Stimulated activated CD4-positive, alpha-beta T cell treated with anti-CD3 and anti-CD28 coated beads, Interleukin-1b, Interleukin-23, amount 100 ng/mL, for 1 hour (primary cell): ENCODE measurements at places on chromosomes 2 and 18.

DNA sequence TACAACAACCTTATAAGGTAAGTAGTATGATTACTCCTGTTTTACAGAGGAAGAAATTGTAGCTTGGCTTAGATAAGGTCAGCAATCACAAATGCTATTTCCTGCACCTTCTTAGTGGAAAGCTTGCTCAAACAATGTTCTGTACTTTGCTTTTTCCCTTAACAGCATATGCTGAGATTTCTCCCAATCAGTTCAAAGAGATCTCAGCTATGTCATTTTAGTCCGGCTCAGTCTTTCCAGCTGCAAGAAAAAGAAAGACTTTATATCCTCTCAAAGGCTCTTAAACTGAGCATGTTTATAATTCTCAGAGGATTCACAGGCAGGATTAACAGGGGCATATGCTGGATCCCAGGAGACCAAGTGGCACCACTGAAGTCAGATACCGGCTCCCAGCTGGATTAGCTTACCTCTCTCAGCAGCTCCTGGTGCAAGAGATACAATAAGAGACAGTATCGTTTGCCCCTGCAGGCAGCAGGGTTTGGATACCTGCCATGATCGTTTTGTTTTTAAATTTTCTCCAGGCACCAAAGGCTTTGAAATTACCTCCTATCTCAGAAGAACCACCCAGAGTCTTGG, 29.5 kb downstream of the KIAA2012 start:
- DNase-seq: no peak

GRCh38 chr18:45341454-45341853, 273.8 kb upstream of the SLC14A2 start:
- DNase-seq: no peak

DNA sequence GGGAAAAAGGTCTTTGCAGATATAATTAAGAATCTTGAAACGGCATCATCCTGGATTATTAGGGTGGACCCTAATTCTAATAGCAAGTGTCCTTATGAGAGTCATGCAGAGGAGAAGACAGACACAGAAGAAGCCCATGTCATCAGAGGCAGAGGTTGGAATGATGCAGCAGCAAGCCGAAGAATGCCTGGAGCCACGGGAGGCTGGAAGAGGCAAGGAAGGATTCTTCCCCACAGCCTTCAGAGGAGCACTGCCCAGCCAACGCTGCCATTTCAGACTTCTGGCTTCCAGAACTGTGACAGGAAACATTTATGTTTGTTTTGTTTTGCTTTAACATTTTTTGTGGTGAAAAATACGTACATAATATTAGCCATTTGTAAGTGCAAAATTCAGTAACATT, 72.3 kb downstream of the MCFD2 start:
- no peak for DNase-seq

GRCh38 chr2:127893494-127893893, 7.7 kb upstream of the AMMECR1L start:
- DNase-seq: no peak

- no peak for DNase-seq
These were observed 439.3 kb upstream of the MAP2 start for GRCh38 chr2:208984376-208985090.

- DNase-seq: no peak
These were observed 55.9 kb upstream of the ATL2 start for GRCh38 chr2:38432820-38433606.

GRCh38 chr18:10591896-10592295, 66.1 kb downstream of the NAPG start:
- DNase-seq: no peak
